ENCODE measurements at places on chromosomes 16 and 17. TPM values are rescaled to one million over a fixed set of nuclear protein-coding genes. Genes with fewer than 3 reads are reported as not detected.

DNA sequence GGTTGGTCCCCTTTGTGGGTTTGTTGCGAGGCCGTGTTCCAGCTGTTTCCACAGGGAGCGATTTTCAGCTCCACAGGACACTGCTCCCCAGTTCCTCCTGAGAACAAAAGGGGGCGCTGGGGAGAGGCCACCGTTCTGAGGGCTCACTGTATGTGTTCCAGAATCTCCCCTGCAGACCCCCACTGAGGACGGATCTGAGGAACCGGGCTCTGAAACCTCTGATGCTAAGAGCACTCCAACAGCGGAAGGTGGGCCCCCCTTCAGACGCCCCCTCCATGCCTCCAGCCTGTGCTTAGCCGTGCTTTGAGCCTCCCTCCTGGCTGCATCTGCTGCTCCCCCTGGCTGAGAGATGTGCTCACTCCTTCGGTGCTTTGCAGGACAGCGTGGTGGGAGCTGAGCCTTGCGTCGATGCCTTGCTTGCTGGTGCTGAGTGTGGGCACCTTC, 27.3 kb upstream of the STH start:
- no peak for DNase-seq

RIPOR1 gene
- total RNA-seq: 14.3 TPM

DNA sequence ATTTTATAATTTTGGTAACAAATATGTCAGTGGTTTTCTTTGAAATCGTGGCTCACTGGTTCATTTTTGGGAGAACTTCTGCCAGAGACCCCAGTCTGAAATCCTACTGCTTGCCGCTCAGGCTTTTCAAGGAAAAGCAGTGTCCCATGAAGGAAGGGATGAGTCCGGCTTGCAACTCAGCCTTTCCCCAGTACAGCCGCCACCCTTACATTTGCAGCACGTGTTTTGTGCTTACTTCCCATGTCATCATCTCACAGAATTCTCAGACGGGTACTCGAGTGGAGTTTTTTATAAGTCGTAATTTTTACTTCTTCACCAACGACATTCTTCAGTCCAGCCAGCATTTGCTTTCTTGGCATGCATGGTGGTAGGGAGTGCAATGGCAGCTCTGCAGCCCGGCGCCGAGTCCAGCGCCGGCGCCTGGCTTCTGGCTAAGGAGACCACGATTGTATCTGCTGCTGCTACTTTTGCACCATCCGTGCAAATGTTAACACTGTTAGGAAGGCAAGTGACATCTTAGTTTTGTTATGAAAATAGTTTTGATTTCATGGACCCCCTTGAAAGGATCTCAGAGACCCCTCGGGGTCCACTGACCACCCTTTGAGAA, 111.0 kb downstream of the AMFR start:
- no peak for DNase-seq

GRCh38 chr16:70582280-70582978, 58.8 kb downstream of the SF3B3 start:
- DNase-seq: no peak

DNA sequence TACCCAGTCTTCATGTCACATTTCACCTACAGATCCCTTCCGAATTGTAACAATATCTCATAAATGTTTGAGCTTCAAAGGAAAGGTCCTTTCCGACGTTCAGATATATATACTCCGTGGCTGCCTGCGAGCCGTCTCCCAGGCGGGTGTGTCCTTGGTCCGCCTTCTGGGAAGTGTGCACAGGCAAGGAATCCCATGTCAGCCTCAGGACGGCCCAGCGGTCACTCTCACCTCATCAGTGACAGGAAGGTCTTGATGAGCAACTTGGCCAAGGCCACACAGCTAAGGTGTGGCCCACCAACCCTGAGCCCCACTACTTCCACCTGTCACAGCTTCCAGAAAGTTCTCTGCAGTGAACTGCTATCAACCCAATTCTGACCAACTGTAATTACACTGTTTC, 4.3 kb downstream of the LMF1 start:
- DNase-seq: no peak

CCL2 gene
- total RNA-seq: not detected

GRCh38 chr17:33750943-33751701, 458.0 kb upstream of the ASIC2 start:
- DNase-seq: peak; percentile 79

DNA sequence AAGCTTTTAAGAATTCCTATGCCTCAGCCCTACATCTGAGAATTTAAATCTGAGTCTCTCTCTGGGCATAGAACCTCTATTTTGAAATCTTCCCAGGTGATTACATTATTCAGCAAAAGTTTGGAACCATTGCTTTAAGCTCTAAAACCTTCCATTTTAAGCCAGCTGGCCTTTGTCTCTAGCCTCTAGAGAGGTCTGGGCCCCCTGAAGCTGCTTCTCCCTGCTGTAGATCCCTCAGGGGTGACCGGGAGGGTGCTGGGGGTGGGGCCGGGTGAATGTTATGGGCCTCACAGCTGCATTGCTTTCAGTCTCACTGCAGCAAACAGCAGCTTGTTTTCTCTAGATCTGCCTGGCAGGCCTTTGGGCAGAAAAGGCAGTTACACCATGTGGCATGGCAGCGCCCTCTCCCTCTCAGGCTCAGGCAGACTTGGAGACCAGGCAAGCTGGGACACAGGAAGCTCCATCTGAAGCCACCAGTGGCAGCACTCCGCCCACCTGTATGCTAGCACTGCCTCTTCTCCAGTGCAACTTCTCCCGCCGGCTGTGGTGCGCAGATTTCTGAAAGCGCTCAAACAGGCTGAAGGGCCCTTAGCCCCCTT, 66.3 kb downstream of the MPRIP start:
- DNase-seq: no peak

DNA sequence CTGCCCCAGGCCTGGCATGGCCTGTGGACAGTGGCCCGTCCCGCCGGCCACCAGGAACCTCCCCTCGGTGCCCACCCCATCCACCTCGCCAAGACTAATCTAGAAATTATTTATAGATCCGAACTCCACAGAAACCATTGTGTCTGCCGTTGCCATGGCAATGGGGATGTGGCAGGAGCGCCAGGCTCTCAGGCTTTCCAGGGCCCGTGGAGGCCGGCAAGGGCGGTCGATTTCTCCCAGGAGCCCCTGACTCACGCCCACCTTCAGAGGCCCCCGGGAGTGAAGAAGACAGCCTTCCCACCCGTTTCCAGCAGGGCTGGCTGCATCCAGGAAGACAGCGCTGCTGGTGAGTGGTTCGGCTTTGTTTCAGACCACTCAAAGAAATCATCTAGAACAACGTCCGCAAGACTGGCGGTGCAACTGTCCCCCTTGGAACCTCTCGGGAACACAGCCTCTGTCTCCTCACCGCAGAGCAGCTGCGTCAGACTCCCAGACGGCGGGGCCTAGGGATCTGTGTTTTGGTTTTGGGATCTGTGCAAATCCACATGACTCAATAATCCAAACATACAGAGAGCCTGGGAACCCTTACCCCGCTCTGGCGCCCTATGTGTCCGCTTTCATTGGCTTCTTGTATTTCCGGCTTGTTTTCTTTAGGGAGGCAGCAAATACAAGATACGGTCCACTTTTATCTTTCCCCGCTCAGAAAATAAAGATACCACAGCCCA, 48.5 kb upstream of the ZCCHC14 start:
- DNase-seq: no peak

DNA sequence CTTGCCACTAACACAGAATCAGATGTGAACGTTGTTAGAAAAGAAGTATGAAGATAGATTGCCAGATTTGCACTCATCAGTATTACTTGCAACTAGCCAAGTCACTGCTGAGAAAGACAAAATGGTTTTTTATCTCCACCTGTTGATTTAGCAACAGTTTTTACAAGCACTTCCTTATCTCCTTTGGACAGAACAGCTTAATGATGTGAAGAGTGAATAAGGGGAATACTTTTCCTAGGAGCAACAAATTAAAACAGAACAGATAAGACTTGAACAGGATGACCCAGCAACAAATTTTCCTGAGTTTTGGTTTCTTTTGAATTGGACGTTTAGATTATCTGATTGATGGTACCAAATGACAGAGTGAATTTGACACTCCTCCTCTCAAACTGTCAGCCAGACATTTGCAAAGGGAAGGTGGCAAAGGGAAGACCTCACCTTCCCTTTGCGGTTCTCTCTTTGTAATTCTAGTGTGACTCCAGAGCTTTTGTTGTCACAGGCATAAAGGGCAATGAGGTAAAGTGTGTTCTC, 130.6 kb downstream of the NLK start:
- no peak for DNase-seq

ZNF785 gene
- 18.9 TPM for total RNA-seq

GRCh38 chr17:37530420-37530819, 40.7 kb downstream of the DUSP14 start:
- no peak for DNase-seq

XYLT1 gene
- total RNA-seq: 40.9 TPM

TMEM204 gene
- 34.7 TPM for total RNA-seq

- no peak for DNase-seq
Observed at GRCh38 chr16:86584071-86584685, 5.8 kb downstream of the FOXL1 start.

MFAP4 gene
- not detected for total RNA-seq

CCL8 gene
- total RNA-seq: not detected

RAPGEFL1 gene
- total RNA-seq: 4.6 TPM

Data from activated CD8-positive, alpha-beta memory T cell treated with anti-CD3 and anti-CD28 coated beads, Interleukin-2, amount 10 ng/mL, durations not matched to agents 7 days and 5 days (primary cell).